ENCODE measurements at places on chromosomes 11 and 22.

- DNase-seq, result no peak
These were observed 14.8 kb downstream of the NPAT start for GRCh38 chr11:108207683-108208060.

DNA sequence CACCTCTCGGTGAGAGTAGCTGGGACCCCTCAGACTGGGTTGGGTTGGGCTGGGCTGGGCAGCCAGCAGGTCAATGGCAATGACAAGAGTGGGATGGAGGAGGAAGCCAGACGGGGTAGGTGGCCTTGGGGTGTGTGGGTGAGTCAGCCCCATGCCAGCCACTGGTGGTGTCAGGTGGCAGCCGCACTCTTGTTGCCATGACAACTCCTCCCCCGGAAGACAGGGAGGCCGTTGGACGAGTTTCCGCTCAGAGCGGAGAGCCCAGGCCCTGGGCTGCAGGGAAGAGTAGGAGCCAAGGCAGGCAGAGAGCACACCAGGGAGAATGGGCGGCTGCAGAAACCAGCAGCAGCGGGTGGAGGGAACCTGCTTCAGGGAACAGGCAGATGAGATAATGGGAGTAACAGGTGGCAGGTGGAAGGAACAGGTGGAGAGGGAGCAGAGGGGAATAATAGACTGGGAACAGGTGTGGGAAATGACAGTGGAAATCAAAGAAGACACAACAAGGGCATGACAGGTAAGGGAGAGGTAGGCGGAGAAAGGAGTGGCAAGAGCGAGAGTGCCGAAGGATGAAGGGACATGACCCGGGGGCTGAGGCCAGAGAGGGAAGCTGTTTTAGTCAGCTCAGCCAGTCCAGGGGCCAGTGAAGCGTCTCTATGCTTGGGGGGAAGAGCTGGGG, 8.7 kb downstream of the SPTBN2 start:
- DNase-seq, result peak; percentile 66

GRCh38 chr11:44727373-44728287, 868 bp downstream of the TSPAN18 start:
- peak; percentile 86 for DNase-seq

- DNase-seq, result peak; percentile 94
These were observed 13.4 kb downstream of the SYT7 start for GRCh38 chr11:61567286-61568061.

DNA sequence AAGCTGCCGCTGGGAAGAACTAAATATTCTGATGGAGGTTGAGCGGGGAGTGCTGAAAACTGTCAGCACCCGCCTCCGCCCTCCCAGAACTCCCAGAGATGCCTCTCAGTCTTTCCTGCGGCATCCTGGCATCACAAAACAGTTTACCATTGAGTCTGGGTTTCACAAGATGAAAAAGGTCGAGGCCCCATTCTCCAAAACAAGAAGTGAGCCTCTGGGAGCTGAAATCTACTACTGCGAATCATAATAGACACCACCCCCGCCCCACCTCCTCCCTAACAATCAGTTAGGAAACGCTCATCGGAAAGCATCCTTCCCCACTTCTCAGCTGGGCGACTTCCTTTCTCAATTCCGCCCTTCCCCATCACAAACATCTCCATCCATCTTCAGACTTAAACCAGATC, 1.0 kb downstream of the SUN2 start:
- DNase-seq, result peak; percentile 70

- peak; percentile 65 for DNase-seq
These were observed 281.6 kb downstream of the TBC1D22A start for GRCh38 chr22:47043835-47044721.

DNA sequence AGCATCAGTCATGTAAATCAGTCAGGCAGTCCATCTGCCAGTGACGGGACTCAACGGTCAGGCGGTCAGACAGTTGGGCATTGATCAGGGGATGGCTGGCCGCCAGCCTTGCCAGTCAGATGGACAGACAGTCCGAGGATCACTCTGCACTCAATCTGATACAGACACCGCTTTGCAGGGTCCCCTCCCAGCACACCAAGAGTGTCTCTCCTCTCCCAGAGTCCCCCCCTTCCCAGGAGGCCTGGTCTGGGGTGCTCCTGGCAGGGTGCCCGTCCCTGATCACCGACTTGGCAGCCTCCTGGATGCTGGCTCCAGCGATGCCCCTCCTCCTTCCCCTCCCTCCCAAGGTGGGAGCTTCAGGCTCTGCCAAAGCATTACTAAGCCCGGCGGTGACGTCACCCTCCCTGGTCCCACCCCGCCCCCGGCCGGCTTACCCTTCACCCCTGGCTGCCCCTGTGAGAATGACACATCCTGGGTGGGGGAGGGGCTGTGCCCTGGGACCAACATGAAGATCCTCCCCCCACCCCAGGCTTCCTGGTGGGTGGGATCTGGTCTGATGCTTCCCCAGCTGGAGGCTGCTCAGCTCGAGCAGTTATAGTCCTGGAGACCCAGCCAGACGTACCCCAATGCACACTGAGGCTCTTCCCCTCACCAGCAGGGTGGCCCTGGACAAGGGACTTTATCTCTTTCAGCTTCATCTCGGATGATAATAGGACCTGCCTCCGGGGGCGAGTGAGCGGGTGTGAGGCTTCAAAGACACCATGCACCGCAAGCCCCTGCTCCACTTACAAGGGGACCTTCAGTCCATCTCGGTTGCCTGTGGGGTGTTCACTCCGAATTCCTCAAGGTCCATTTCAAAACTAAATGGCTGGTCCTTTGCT, 69.2 kb downstream of the CD82 start:
- DNase-seq, result no peak

DNA sequence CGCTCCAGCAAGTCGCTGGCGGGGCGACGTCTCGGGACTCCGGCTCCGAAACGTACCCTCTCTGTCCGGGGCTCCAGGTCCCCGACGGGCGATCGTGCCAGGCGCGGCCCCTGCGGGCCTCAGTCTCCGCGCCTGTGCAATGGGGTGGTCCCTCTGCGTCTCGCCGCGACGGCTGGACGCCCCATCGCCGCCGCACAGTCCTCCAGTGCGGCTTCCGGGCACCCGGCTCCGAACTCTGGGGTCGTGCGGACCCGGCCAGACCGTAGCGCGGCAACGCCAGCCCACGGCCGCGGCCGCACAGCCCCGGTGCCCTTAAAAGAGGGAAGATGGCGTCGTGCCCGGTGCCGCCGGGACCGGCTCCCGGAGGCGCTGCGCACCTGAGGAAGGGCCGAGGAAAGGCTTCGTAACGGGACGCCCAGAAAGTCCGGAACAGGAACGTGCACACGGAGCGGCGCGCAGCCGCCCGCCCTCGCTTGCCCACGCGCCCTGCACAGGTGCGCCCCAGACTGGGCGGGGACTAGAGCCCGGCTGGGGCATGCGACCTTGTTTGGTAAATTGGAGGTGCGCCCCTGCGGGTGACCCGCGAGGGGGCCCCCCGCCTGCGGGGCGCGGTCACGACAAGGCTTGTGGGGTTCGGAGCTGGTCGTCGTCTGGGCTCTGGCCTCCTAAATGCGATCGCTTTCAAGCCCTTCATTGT, 525 bp downstream of the BIK start:
- no peak for DNase-seq

DNA sequence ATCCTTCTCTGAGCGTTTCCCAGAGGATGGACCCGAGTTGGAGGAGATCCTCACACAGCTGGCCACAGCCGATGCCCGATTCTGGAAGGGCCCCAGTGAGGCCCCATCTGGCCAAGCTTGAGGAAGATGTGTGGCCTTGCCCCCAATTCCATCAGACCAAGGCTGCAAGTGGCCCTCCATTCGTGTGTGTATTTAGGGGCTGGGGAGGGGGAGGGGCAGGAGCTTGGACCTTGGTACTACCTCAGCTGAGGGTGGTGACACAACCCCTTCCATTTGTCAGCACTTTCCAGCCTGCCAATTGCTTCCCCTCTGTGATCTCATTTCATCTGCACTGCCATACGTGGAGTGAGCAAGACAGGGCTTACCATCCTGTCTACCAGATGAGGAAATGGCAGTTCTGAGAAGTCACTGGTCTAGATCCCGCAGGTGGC, 1.3 kb upstream of the BBS1 start:
- peak; percentile 37 for DNase-seq

DNA sequence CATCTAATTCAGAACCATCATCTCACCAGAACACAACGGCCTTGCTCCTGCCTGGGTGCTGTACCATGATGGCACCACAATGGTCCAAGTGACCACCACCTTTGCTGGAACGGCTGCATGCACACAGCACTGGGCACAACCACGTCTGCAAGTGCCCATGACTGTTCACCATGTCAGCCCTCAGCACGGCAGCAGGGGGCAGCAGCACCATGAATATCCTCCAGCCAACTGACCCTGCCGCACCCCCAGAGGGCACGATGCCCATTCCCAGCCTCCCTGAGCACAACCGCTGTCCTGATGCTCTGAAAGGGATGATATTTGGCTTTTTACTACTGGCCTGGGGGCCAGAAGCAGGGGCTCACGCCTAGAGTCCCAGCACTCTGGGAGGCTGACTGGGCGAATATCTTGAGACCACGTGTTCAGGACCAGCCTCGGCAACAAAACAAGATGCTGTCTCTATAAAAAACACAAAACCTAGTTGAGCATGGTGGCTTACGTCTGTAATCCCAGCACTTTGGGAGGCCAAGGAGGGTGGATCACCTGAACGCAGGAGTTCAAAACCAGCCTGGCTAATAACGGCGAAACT, 25.7 kb downstream of the DRD4 start:
- DNase-seq, result peak; percentile 74

DNA sequence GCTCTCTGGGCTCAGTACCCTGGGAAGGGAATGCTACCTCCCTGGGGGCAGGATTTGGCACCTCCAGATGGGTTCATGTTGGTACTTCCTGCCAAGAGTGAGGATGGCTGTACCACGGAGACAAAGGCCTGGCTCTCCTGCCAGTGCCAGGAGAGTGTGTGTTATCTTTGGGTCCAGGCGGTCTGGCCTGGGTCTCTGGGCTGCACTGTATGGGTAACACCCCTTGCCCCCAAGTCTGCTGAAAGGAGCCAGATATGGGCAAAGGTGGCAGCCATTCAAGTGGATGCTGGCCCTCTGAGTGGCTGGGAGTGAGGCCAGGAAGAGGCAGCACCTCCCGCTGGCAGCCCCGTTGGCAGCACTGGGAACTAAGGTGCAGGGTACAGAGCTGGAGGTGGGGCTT, 91.5 kb downstream of the NECTIN1 start:
- peak; percentile 87 for DNase-seq

Measured in hematopoietic multipotent progenitor cell treated with erythropoietin and hydrocortisone succinate and interleukin-3 and kit ligand, for 4 days (in vitro differentiated cells).